Stimulated activated CD8-positive, alpha-beta memory T cell treated with anti-CD3 and anti-CD28 coated beads, Interleukin-7, amount 100 ng/mL, for 1 hour (primary cell): ENCODE measurements at places on chromosomes 1 and 21.

DNA sequence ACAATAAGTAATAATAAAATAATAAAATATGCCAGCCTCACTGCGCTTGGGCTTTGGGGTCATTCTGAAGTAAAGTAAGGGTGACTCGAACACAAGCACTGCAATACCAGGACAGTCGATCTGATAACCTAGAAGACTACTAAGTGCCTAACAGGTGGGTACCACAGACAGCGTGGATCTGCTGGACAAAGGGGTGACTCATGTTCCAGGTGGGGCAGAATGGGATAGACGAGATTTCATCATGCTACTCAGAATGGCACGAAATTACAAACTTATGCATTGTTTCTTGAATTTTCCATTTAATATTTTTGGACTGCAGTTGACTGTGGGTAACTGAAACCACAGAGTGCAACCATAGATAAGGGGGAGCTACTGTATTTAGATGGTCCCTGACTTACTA, 221.1 kb upstream of the GREM2 start:
- DNase-seq: no peak

GRCh38 chr1:18417316-18418269, 63.1 kb upstream of the KLHDC7A start:
- DNase-seq: no peak

GRCh38 chr1:247445526-247446356, 12.2 kb downstream of the OR2B11 start:
- DNase-seq: no peak

DNA sequence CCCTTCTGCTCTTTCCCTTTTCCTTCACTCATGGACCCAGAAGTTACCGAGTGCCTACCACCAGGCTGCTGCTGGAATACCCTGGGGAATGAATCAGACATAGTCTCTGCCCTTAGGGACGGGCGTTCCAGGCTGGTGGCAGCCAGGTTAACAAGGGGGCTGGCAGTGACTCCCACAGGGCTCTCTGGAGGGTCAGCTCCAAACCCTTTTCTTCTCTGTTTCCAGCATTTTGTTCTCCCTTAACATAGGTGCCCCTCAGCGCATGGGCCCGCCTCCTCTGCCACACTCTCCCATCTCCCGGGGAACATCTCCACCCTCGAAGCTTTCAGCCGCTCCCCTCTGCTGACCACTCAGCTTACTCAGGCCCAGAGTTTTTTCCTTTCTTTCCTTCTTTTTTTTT, 62.9 kb upstream of the LRP8 start:
- DNase-seq: no peak

DNA sequence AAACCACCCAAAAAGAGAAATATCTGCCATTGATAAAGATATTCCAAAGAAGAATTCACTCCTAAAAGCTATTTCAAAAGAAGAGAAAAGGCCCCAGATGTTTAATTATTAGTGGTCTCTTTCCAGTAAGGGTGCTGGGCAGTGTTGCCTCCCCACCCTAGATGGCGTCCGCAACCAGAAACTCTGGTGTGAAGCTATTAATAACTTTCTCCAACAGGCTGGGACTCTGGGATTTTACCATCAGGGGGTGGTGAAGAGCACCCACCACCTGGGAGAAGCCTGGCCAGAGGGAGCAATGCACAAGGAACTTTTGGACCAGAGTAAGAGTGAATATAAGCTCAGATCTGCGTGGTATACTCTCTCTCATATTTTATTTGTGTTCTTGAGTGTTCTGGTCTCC, 115.4 kb upstream of the TIAM1 start:
- no peak for DNase-seq

DNA sequence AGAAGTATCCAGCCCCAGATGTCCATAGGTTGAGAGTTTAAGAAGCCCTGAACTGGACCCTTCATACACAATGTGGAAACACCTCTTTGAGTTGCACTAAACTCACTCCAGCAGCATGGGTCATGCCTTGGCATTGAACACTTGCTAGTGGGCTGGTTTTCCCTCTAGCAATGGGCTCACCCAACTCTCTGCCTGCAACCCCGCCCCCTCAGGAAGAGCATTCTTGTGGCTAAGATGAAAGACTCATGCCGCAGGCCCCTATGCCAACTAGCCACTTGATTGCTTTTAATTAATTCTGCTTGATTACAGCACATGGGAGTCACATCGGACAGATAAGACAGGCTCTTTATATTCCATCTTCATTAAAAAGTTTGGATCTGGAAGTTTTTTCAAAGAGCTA, 136.5 kb upstream of the GJB5 start:
- no peak for DNase-seq
